ENCODE measurements at places on chromosomes 4 and X.

GRCh38 chr4:73811841-73812240, 24.6 kb upstream of the CXCL6 start:
- no peaks in the 10 kb centered on the region for H3K4me1 ChIP-seq
- no peaks in the 10 kb centered on the region for H3K27me3 ChIP-seq
- no peak overlapping the region for H3K4me3 ChIP-seq
- no peak overlapping the region for H3K27ac ChIP-seq
- no peak for DNase-seq

GRCh38 chrX:137847376-137847775, 281.4 kb downstream of the ZIC3 start:
- no peak overlapping the region for H3K4me3 ChIP-seq
- DNase-seq: no peak
- no peaks in the 10 kb centered on the region for H3K27me3 ChIP-seq
- H3K27ac ChIP-seq: no peak overlapping the region

DNA sequence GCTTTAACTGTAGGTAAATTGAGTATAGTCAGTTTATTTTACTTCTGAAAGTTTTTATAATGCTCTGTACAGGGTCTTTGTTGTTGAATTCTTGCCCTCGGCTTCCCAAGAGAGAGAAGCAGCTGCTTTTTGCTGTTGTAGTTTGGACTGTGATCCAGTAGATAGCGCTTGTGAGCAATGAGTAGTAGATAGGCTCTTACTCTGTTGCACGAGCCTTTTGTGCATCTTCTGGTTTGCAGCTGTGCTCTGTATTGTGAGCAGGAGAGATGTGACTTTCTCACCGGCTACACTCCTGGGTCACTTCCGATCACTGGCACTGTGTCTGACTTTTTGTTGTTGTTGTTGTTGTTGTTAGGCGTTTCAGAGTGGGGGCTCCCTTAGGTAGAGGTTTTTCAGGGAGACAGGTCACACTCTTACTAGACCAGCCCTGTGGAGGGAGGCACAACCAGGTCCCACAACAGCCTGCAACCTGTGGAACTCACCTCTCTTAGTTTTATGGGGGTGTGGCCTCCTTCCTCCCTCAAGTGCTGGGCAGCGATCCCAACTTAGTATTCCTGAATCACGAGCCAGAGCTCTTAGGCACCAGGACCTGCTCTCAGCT, 822.1 kb upstream of the GALNTL6 start:
- H3K36me3 ChIP-seq: no peaks in the 10 kb centered on the region
- no peaks in the 10 kb centered on the region for H3K4me1 ChIP-seq
- no peak overlapping the region for H3K27ac ChIP-seq
- H3K27me3 ChIP-seq: no peaks in the 10 kb centered on the region

DNA sequence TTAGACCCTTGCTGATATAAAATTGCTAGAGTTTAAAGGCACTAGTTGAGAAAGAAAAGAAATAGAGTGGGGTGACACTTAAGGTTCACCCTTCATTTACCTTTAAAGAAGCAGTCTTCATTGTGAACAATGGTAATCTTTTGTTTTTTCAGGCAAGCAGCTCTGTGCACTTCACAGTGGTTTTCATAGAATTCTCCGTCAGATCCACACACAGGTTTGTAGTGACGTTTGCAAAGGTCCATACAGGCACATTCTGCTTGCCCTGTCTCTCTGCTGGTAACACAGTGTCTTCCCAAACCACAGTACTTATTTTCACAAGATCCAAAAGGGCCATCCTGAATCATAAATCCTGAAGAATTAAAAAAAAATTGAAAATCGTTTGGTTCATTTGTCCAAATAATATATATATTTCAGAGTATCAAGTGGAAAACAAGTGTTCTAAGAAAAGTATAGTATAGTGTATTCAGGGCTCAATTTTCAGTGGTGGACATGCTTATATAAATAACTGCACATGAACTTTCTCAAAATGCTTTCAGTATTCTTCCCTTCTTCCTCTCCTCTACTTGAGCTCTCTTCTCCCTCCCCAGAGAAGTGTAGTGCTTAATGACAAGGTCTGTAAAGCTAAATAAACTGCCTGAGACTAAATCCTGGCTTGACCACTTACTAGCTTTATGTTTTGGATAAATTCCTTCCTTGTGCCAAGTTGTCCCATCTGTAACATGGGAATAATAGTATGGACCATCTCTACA, 243.3 kb downstream of the FSTL5 start:
- DNase-seq: no peak
- no peak overlapping the region for H3K27ac ChIP-seq
- H3K36me3 ChIP-seq: no peaks in the 10 kb centered on the region
- H3K4me1 ChIP-seq: no peaks in the 10 kb centered on the region

DNA sequence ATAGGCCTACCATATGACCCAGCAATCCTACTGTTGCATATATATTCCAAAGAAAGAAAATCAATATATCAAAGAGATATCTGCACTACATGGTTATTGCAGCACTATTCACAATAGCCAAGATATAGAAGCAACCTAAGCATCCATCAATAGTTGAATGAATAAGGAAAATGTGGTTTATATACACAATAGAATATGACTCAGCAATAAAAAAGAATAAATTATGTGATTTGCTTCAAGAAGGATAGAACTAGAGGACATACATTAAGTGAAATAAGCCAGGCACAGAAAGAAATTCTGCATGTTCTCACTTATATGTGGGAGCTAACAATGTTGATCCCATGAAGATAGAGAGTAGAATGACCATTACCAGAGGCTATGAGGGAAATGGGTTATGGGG, 13.1 kb upstream of the FHIP1A start:
- peaks cover 35% of the 10 kb centered on the region for H3K27me3 ChIP-seq
- no peak overlapping the region for H3K4me3 ChIP-seq

DNA sequence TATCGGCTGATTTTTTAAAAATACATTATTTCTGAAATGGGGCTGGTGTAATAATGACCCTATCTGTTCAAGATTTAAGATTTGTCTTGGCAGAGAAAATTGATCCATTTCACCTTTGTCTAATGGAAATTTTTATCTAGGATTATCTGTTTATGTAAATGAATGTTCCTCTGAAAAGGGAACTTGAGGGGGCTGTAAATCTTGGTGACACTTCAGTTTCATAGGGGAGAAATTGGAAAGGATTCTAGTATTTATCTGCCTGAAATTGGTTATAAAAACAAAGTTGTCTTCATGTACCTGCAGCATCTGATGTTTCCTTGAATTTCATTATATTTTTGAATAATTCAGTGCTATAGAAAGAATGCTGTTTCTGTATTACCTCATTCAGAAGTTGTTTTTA, 48.4 kb upstream of the PAQR3 start:
- no peaks in the 10 kb centered on the region for H3K36me3 ChIP-seq
- no peak for DNase-seq
- H3K27ac ChIP-seq: no peak overlapping the region
- peaks cover 49% of the 10 kb centered on the region for H3K27me3 ChIP-seq
- H3K4me3 ChIP-seq: no peak overlapping the region

- H3K36me3 ChIP-seq: no peaks in the 10 kb centered on the region
- no peak overlapping the region for H3K27ac ChIP-seq
- H3K4me1 ChIP-seq: no peaks in the 10 kb centered on the region
- no peak overlapping the region for H3K4me3 ChIP-seq
- DNase-seq: no peak
- peaks cover 14% of the 10 kb centered on the region for H3K27me3 ChIP-seq
These were observed 94.6 kb upstream of the INPP4B start for GRCh38 chr4:142940425-142941330.

DNA sequence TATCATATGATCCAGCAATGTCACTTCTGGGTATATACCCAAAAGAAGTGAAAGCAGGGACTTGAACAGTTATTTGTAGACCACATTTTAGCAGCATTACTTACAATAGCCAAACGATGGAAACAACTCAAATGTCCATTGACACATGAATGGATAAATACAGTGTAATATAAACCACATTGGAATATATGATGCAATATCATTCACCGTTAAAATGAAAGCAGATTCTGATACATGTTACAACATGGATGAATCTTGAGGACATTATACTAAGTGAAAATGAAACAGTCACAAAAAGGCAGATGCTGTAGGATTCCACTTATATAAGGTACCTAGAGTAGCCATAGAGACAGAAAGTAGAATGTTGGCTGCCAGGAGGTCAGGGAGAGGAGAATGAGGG, 130.5 kb upstream of the SMAD1 start:
- H3K4me3 ChIP-seq: no peak overlapping the region
- DNase-seq: no peak
- H3K27me3 ChIP-seq: peaks cover 48% of the 10 kb centered on the region
- no peaks in the 10 kb centered on the region for H3K36me3 ChIP-seq
- no peak overlapping the region for H3K27ac ChIP-seq
- H3K4me1 ChIP-seq: no peaks in the 10 kb centered on the region

Measured in central memory CD8-positive, alpha-beta T cell (primary cell).